Neural crest cell (in vitro differentiated cells): ENCODE measurements at places on chromosomes 3 and 15.

GRCh38 chr3:105868431-105868741 lies 426 bp downstream of the CBLB start:
- peak; percentile 40 for DNase-seq

- no peak for DNase-seq
Measured at GRCh38 chr3:38585791-38586420, 63.6 kb downstream of the SCN5A start.

GRCh38 chr3:128847666-128848370 lies 31.6 kb upstream of the ACAD9 start:
- no peak for DNase-seq

DNA sequence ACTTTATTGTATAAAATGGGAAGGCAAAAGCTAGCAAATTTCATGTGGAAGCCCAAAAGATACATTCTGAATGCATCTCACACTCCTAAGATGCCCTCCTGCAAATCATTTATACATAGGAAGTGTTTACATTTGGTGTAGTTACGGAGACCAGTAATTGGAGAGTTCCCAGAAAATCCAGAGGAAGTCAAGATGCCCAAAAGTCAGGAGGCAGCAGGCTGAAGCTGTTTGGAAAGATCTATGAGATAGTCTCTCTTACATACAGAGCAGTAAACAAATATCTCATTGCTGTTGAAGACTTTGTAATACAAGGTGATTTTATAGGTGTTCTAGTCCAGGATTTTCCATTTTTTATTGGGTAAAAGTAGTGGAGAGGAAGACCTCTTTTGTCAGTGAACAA lies 8.8 kb downstream of the KLHL24 start:
- DNase-seq: no peak

DNA sequence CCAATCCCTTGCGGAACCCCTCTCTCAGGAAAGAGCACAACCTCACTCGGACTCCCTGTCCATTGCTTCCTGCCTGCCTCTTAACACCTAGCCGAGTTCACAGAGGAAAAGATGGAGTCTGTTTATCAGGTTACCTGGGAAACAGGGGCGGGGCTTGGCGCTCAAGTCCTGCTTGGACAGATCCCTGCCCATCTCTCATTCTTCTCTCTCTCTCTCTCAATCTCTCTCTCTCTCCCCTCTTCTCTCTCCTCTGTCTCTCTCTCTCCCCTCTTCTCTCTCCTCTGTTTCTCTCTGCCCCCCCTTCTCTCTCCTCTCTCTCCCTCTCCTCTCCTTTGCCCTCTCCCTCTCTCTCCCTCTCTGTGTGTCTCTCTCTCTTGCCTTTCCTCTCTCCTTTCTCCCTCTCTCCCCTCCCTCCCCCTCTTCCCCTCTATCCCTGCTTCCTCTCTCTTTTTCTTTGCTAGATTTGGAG lies at the start of gene EFHB:
Gene EFHB (minus strand): TSS at position 120 of the 469 bp plus-strand sequence. CDS start 199 bp downstream, outside the sequence.
- DNase-seq: peak; percentile 41
